ENCODE measurements at places on chromosomes 3 and 15. TPM values are rescaled to one million over a fixed set of nuclear protein-coding genes. Genes with fewer than 3 reads are reported as not detected.

The ACTR8 gene
- 25.9 TPM for total RNA-seq

The MPI gene
- 221 TPM for total RNA-seq

The TICRR gene
- total RNA-seq = 3.0 TPM

The TGM4 gene
- not detected for total RNA-seq

The EFCAB12 gene
- not detected for total RNA-seq

The MKRN3 gene
- not detected for total RNA-seq

The SLC7A14 gene
- total RNA-seq = 0.18 TPM

- no peak for DNase-seq
These were observed 74.9 kb upstream of the SKOR1 start for GRCh38 chr15:67750371-67750770.

DNA sequence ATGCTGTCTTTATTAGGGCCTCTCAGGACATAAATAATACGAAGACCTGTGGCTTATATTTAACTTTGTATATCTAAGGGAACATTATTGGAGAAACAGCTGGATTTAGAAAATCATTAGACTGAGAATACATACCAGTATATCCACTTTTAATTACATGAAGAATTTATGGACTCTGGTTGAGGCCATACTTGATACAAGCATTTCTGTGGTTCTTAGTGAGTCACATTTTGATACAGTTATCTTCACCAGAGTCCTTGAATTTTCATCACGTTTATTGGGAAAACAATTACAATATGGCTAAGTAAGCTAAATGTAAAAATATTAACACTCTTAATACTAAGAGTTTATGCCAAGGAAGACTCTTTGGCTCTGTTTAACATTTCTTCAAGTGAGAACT lies 9.9 kb downstream of the KIF23 start:
- no peak for DNase-seq

DNA sequence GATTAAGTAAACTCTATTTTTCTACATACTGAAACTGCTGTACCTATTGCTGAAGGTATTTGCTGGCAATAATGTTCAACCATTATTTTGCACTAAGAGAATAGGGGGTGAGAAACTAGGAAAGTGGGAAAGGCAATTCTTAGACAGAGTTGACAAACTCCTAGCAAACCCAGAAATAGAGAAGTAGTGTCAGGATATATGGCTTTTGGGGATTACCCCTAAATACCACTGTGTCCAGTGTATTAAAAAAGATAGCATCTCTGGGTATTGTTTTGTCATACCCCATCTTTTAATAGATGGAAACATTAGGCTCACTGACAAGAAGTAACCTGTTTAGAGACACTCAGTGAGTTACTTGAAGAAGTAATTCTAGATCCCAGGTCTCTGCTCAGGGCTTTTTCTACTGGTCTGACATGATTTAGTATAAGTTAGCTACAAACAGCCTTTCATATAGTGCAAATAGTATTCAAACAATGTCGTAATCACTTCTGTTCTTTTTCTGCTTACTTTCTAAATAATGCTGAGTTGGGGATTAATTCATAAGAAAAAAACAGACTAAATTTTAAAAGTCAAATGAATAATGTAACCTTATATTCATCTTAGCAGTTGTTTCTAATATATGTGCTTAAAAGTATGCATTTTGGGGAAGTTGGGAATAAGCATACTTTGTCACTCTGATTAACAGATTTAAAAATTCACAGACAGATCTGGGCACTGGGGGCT lies 107.2 kb downstream of the IL1RAP start:
- no peak for DNase-seq

DNA sequence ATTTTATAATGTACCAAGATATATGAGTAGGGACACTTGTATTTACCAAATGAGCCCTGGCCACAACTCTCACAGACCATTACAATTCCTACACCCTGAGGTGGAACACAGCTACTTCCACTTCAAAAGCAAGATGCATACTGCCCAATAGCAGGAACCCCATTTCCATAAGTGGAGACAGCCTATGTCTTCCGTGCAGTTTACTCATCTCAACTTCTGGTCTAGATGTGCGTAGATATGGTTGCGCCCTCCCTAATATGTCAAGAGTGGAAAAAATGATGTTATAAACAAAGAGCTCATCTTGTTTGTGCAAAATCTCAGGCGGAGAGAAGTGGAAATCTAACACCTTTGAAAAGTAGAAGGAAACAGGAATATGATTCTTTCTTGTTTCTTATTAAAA lies 44.6 kb downstream of the RAB27A start:
- DNase-seq = no peak

DNA sequence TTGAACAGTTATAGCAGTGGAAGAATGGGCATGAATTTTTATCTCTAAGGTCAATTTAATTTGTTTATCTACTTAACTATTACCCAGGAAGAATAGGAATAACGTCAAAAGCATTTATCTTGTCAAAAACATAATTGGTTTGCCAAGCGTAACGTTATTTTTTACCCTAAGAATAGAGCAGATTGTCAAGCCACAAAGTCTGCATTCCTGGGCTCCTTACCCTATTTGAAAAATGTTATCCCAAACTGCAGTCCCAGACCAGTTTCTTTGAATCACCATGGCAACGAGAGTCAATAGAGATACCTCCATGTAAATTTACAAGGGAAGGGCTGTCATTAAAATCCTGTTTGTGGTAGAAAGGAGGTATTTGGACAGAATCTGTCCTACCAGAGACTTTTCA lies 61.1 kb downstream of the CPNE4 start:
- DNase-seq = no peak

DNA sequence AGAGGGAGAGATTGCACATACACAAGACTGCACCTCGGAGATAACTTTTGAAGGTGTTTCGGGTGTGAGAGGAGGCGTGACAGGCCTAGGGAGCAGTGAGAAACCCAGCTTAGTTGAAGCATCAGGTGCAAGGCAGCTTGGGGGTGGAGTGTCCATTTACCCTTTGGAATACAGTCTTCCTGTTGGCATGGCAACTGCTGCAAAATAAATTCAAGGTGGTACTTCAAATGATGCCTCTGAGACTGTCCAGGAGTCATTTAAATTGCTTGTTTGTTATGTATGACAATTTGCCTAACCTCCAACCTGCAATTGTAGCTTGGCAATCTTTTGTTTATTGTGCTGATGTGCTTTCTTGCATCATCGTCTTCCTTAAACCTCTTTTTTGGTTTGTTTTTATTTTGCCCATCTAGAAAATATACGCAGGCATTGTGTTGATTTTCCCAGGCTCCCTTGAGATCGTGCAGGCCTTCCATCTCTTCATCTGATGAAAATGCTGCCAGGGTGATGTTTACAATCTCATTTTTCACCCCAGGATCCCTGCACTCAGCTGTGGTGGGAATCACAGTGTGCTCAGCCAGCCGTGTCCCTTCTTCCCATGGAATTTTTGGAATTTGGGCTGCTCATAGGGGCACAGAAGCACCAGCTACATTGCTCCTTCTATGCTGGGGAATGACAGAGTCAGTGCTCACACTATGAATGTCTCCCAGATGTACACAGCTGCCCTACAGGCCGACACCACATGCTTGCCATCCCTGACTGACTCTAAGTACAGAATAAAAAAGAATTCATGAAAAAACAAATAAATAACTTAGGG lies 583.1 kb upstream of the CFAP20DC start:
- DNase-seq = no peak

DNA sequence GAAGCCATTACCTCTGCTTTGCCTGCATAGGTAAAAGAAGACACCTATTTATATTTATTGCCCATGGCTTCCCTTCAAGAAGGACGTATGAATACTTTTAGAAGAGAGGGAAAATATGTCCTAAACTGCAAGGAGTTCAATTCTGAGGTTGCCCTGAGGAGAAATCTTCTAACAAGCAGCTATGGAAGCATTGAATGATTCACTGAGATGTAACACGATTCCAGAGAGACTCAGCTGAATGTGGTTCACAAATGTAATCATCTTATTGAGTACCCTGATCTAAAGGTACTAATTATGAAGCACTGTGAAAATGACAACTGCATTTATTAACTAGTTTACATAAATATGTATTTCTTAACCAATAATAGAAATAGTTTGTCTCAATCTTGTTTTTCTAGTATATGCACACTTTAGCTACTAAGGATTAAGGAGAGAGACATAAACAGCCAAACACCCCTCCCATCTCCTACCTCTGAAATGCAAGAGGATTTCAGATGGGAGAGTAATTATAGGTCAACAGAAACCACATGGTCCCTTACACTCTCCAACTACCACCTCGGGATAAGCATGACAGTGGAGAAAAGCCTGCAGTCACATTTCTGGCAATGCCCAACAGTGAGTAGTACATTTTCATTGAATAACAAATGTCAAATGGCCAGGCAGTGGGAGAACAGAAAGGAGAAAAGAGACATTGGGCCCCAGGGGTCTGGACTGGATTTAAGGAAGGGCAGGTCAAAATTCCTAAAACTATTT lies 506.2 kb upstream of the IL12A start:
- no peak for DNase-seq

GRCh38 chr3:194283221-194284006 lies 67.7 kb downstream of the CPN2 start:
- DNase-seq = no peak

GRCh38 chr15:78204351-78205309 lies 29.7 kb downstream of the ACSBG1 start:
- DNase-seq = peak; percentile 12

DNA sequence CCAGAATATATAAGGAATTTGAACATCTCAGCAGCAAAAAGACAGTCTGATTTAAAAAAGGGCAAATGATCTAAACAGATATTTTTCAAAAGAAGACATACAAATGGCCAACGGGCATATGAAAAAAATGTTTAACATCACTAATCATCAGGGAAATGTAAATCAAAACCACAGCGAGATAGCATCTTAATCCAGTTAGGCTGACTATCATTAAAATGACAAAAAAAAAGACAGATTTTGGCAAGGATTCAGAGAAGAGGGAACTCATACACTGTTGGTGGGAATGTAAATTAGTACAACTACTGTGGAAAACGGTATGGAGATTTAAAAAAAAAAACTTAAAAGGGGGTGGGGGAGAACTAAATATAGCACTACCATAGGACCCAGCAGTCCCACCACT lies 47.9 kb downstream of the RNF13 start:
- no peak for DNase-seq

- DNase-seq = no peak
These were observed 762.8 kb upstream of the NR2F2 start for GRCh38 chr15:95567686-95568085.

- DNase-seq = no peak
These were observed 53.3 kb upstream of the GLCE start for GRCh38 chr15:69107025-69107620.

DNA sequence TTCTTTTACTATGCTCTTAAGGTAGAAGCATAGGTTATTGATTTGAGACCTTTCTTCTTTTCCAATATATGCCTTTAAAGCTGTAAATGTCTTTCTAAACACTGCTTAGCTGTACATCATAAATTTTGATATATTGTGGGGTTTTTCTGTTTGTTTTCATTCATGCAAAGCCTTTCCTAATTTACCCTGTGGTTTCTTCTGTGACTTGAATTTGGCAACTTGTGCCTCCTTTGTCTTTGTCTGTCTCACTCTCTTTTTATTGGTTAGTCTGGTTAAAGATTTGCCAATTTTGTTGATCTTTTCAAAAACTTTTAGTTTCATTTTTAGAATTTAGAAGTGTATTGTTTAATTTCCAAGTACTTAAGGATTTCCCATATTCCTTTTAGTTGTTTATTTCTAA lies 343.1 kb downstream of the OXSM start:
- no peak for DNase-seq

- DNase-seq = no peak
These were observed 45.6 kb downstream of the DCBLD2 start for GRCh38 chr3:98855806-98856400.

DNA sequence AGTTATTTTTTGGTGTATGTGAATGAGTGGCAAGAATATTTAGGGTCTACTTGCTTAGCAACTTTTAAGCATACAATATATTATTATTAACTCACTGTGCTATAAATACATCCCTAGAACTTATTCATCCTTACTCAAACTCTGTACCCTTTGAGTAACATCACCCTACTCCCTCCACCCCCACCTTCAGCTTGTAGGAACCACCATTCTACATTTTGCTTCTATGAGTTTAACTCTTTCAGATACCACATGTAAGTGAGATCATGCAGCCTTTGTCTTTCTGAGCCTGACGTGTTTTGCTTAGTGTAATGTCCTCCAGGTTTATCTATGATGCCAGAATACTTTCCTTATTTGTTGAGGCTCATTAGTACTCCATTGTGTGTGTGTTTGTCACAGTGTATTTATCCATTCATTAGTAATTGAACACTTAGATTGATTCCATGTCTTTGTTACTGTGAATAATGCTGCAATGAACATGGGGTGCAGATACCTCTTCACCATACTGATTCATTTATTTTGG lies 526.9 kb downstream of the PYDC2 start:
- no peak for DNase-seq

DNA sequence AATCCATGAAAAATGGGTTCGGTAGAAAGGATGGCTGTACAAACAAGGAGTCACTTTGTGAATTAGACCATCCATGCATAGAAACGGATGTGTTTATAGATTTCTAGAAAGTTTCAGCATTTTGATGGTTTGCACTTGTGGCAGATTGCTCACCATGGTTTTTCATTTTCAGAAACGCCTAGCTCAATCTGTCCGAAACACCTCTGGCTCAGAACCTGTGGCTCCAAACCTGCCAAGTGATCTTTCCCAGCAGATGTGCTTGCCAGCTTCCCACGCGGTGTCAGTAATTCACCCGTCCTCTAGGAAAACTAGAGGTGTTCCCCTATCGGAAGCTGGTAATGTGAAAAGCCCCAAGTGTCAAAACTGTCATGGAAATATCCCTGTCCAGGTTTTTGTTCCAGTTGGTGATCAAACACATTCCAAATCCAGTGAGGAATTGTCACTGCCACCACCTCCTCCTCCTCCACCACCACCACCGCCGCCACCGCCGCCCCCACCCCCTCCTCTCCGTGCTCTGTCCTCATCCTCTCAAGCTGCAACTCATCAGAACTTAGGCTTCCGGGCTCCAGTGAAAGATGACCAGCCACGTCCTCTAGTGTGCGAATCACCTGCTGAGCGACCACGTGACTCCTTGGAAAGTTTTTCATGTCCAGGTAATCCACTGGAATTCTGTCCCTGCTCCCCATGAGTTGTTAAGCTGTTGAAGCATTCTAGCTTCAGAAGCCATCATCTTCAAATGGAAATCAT lies 21.2 kb downstream of the WHAMM start:
- no peak for DNase-seq

GRCh38 chr3:42988097-42988496 lies 9.0 kb downstream of the GASK1A start:
- DNase-seq = no peak

DNA sequence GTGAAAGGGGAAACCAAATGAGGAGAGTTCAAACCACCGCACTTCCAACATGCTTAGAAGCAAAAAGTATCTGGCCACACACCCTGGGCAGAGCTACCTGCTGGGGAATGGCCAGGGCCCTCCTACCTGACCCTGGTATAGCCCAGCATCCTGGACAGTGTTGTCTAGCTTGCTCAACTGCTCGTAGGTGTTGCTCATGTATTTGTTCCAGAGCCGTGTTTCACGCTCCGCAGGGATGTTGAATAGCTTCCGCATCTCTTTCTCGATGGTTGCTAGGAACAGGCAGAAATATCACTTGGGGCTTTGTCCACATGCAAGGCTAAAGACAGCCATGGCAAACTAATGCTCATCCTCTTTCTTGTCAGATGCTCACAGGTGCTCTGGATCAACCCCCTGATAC lies 15.1 kb downstream of the USP4 start:
- no peak for DNase-seq

- no peak for DNase-seq
These were observed 65.9 kb upstream of the ACTC1 start for GRCh38 chr15:34861214-34861613.

- no peak for DNase-seq
These were observed 7.5 kb downstream of the ZNF621 start for GRCh38 chr3:40532252-40532651.

- no peak for DNase-seq
These were observed 170.3 kb upstream of the CCDC54 start for GRCh38 chr3:107206945-107207344.
